Liver (tissue), 10 donors: ENCODE measurements at places on chromosomes 4 and X. TPM values are rescaled to one million over a fixed set of nuclear protein-coding genes. Genes with fewer than 3 reads are reported as not detected.

DNA sequence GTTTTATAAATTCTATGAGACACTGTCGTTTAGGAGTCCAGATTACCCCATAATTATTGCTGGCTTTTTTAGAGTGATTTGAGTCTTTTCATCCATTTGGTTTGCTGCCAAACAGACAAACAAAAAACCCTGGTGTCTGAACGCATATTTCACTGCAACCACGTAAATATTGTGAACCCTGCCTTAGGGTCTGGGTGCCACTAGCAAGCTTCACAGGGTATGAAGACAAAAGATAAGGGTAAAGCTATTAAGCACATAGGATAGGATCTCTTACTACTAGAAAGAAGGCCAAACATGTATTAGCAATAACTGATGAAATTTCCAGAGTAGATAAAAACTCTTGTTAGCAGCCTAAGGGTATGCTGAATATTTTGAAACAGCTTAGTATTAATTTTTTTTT lies 143.3 kb downstream of the BANK1 start:
- DNase-seq, result no peak

DNA sequence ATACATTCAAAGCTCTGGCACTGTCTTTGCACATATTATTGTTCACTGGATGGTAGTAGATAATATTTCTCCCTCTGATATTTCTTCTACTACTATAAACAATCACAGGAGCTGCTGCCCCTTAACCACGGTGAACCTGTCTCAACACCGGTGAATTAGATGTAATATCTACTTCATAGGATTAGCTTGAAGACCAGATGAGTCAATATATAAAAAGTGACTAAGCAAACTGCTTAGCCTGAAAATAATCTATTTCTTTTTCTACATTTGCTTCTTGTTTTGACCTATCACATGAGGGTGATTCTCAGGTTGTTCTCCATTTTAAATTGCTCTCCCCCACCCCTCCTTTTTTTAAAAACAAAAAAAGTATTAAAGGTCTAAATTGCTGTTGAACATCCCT lies 645.5 kb downstream of the ANKRD50 start:
- DNase-seq, result no peak

DNA sequence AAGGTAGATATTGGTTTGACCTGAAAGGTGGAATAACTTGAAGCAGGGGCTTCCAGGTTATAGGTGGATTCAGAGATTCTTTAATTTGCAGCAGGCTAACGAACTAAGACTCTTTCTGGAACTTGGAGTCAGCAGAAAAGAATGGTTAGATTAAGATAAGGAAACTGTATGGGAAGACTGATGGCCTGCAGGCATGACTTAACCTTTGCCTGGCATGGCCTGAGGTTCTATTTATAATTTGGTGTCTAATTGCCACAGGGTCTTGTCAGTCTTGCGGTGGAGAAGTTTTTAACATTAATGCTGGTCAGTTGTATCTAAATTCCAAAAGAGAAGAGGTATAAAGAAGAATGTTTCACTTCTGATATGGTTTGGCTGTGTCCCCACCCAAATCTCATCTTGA lies 110.3 kb upstream of the VCX3A start:
- DNase-seq, result no peak

- DNase-seq, result no peak
These were observed 12.3 kb downstream of the SCARB2 start for GRCh38 chr4:76201276-76201675.

- DNase-seq, result no peak
These were observed 77.0 kb upstream of the PGRMC2 start for GRCh38 chr4:128364565-128364964.

Gene HSFX4
- not detected for polyA plus RNA-seq

DNA sequence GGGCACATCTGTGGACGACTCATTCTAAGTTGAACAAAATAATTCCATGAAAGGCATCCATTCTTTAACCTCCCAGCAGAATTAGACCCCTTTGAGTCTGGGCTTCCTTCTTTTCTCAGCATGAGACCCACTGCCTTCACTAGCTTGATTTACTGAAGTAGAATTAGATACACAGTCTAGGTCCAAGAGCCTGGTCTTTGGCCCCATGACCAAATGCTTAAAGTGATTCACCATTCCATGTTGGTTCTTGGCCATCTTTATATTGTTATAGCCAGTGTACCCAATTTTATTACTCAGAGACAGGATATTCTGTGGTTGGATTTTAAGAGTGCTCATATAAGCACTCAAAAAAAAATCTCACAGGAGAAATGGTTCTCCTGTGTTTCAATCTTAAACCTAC lies 155.3 kb upstream of the GPC4 start:
- no peak for DNase-seq

Gene SFRP2
- not detected for polyA plus RNA-seq
